Hepatocyte (in vitro differentiated cells): ENCODE measurements at places on chromosomes 11 and 22. TPM values are rescaled to one million over a fixed set of nuclear protein-coding genes. Genes with fewer than 3 reads are reported as not detected.

SCGB2A2 gene
- polyA plus RNA-seq: not detected in 2 replicates

CRYAB gene
- polyA plus RNA-seq: 64.8 and 123 TPM in 2 replicates

- no peak for DNase-seq
These were observed 41.9 kb upstream of the WNT11 start for GRCh38 chr11:76248210-76248609.

DNA sequence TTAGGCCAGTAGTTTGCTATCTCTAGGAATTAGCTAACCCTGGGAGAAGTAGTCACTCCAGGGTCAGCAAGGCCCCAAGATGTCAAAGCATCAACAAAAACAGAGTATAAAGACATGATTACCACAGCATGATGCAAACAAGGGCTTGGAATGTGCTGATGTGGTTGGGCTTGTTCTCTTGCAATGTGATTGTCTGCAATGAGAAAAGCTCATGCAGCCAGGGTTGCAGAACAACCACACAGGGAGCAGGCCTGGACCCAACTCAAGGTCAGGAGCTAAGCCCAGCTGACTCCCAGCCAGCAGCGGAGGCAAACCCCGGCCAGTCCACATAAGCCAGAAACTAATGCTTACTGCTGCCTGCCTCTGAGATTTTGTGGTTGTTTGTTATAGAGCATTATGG, 132.4 kb upstream of the ZC3H12C start:
- DNase-seq: peak; percentile 22

GRCh38 chr11:85407648-85408047, 219.5 kb downstream of the DLG2 start:
- no peak for DNase-seq

GRCh38 chr11:35619116-35619854, 1.0 kb downstream of the FJX1 start:
- peak; percentile 63 for DNase-seq

DNA sequence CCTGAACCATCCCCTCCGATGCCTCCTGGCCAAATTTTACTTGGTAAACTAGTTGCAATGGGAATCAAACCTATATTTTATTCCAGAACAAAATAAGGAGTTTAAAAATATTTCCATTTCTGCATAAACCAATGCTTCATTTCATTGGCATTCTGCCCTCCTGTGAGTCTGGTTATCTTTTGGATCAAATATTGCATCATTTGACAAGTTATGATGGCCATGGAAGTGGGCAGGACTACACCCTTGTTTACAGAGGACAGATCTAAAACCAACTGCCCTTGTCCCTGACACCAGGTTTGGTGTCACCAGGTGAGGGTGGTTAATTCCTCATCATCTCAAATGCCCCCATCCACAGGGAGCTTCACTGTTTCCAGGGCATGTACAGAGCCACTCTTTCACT, 28.2 kb upstream of the E2F8 start:
- DNase-seq: no peak

DNA sequence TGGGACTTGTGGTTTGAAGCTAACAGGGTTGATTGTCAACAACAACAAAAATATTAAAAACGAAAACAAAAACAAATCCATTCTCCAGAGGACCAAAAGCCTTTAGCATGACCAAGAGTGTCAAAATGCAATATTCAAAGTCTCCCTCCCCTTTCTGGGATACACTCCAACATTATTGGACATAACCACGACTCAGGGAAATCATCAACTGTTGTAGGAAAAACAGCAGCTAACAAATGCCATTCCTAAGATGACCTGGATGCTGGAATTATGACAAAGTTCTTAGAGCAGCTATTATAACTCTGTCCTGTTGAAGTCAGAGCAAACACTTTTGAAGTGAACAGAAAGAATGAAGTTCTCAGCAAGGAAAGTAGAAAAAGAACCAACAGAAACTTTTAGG, 143.0 kb downstream of the TMEM135 start:
- no peak for DNase-seq

GRCh38 chr11:28773606-28774005, 665.4 kb downstream of the METTL15 start:
- no peak for DNase-seq

DNA sequence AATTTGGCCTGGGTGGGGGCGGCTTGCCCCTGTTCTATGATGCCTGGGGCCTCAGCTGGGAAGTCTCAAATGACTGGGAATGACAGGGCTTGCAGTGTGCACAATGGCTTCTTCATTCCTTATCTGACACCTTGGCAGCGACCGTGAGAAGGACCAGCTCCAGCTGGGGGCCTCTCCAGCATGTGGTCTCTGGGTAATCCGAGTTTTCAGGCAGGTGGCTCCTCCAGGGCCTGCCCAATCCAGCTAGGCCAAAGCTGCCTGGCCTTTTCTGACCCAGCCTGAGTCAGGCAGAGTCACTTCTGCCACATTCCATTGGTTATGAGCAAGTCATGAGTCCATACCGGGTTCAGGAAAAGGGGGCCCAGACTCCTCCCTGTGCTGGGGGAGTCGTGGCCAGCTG, 646.0 kb downstream of the OPCML start:
- no peak for DNase-seq

GRCh38 chr11:40403321-40403720, 1056.1 kb downstream of the LRRC4C start:
- DNase-seq: no peak

HTR3B gene
- polyA plus RNA-seq: 0.42 TPM in 1 of 2 replicates, not detected in the other

SAA4 gene
- 75.6 and 101 TPM in 2 replicates for polyA plus RNA-seq

DNA sequence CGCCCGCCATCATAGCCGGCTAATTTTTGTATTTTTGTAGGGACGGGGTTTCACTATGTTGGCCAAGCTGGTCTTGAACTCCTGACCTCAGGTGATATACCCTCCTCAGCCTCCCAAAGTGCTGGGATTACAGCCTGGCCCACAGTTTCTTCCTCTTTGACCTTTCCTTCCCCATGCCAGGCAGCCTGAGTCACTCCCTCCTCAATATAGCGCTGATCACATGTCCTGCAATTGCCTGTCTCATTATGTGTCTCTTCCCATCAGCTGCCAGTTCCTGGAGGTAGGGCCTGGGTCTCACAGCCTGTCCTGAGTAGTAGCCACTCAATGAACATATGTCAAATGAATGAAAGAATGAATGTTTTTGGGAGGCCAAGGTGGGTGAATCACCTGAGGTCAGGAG, 43.0 kb upstream of the CCDC134 start:
- no peak for DNase-seq

OR2AT4 gene
- polyA plus RNA-seq: not detected in 2 replicates
